ENCODE measurements at places on chromosomes 16 and 17.

DNA sequence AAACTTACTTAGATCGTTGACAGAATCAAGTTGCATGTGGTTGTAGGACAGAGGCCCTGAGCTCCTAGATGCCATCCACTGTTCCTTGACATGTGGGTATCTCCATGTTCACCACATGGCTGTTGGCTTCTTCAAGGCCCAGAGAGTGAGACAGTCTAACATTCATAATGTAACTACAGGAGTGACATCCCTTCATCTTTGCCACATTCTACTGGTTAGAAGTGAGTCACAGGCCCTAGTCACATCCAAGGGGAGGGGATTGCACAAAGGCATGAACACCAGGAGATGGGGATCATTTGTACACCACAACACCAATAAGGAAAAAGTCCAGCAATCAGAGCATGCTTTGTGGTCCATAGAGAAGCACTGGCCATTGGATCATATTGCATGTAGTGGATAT is 56.6 kb downstream of the WSCD1 start:
- no peak for DNase-seq

- DNase-seq = no peak
Observed at GRCh38 chr16:2586241-2586640, 48.4 kb downstream of the PDPK1 start.

- DNase-seq = no peak
Observed at GRCh38 chr17:62852195-62852594, 44.1 kb upstream of the MARCHF10 start.

GRCh38 chr16:56617212-56618085 is 8.1 kb upstream of the MT1E start:
- DNase-seq = peak; percentile 46

- peak; percentile 53 for DNase-seq
Observed at GRCh38 chr16:55842369-55843104, 9.6 kb upstream of the CES1 start.

- no peak for DNase-seq
Observed at GRCh38 chr17:27562777-27563455, 68.1 kb upstream of the LGALS9 start.

GRCh38 chr17:21602176-21602575 is 90.1 kb upstream of the KCNJ18 start:
- DNase-seq = no peak

DNA sequence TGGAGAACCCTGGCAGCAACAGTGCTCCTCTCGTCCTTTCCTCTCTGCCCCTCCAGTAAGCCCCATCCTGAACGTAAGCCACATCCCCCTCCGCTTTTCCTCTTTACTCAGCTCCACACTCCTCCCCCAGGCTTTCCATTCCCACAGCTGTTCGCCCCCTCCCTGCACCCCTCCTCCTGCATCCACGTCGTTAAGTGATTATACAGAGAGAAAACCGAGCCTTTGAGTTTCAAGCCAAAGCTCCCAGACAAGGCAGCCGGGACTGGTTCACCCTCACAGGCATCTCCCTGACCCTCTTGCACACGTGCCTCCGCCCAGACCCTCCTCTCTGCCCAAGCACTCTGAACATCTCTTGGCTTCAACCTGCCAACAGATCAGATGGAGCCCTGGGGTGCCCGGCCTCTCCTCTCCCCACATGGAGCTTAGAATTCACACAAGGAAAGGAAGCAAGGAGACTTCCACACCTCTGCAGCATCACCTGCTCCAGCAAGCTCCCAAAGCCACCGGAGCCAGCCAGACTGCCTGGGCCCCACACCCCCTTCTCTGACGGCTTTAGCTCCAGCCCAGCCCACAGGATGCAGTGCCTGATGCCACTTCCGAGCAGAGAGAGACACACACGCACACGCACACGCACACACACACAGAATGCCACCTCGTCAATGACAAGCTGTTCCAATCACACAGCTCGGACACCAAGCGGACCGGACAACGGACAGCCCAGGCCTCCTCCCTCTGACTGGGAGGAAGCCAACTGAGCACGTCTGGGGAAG is 99.9 kb upstream of the CCL2 start:
- DNase-seq = no peak

DNA sequence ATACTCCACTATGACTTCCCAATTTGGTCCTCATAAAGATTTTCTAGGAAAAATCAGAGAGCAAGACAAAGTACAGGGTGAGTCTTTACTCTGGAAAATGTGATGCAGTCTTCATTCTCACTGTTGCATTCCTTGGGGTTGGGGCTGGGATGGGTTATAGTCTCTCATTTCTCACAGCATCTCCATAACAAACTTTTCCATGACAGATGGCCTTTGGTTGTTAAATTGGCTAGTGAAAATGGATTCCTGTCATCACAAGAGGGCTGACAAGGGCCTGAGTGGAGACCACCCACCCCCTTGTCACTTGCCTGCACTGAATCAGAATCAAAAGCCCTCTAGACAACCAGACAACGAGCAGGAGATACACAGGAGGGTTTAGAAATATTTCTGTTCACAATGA is 174.6 kb downstream of the AATF start:
- DNase-seq = no peak

DNA sequence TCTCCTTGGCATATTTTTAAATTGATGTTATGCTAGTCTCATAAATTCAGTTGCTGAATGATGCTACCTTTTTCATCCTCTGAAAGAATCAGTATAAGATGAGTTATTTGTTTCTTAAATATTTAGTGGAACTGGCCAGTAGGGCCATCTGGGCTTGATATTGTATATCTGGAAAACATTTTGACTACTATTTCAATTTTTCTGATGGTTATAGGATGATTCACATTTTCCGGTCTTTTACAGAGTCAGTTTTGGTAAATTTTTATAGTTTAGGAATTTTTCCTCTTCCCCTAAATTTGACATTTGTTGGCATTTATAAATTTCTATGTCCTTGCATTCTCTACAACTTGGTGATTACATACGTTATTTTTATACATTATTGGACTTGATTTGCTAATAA is 296.3 kb upstream of the AXIN2 start:
- DNase-seq = no peak
